ENCODE measurements at places on chromosomes 7 and 10.

GRCh38 chr7:83562289-83562688, 86.7 kb downstream of the SEMA3E start:
- no peak for DNase-seq

DNA sequence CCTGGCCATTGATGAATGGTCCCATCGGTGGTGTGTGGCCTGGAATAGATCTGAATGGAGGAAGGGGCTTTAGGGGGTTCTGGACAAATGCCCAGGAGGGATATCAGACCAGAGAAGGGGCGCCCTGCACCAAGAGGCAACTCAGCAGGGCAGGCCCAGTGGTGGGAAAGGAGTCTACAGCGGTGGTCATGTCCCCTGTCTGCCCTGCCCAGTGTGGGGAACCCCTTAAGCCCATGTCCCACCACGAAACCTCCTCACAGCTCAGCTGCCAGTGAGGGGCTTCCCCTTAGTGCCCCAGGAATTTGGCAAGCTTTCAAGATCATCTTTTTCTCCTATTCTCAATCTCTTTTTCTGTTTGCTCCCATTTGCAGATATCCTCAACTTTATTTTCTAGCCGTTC, 14.1 kb upstream of the CCSER2 start:
- DNase-seq = no peak

DNA sequence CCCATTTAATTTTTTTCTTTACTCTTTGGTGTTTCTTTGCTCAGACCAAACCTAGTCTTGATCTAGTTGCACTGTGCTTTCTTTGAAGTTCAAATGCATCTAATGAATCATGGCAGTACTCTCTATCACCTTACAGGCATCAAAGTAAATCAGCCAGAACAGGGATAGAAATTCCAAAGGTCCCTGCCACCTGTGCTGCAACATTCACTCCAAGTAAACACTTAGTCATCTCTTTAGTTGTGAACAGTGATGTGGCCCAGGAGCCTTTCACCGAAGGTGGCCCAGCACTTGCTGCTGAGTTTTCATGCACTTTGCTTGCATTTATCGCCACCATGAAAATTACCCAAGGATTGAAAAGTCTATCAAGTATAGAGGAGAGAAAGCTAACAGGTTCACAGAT, 314.1 kb upstream of the ETV1 start:
- no peak for DNase-seq

DNA sequence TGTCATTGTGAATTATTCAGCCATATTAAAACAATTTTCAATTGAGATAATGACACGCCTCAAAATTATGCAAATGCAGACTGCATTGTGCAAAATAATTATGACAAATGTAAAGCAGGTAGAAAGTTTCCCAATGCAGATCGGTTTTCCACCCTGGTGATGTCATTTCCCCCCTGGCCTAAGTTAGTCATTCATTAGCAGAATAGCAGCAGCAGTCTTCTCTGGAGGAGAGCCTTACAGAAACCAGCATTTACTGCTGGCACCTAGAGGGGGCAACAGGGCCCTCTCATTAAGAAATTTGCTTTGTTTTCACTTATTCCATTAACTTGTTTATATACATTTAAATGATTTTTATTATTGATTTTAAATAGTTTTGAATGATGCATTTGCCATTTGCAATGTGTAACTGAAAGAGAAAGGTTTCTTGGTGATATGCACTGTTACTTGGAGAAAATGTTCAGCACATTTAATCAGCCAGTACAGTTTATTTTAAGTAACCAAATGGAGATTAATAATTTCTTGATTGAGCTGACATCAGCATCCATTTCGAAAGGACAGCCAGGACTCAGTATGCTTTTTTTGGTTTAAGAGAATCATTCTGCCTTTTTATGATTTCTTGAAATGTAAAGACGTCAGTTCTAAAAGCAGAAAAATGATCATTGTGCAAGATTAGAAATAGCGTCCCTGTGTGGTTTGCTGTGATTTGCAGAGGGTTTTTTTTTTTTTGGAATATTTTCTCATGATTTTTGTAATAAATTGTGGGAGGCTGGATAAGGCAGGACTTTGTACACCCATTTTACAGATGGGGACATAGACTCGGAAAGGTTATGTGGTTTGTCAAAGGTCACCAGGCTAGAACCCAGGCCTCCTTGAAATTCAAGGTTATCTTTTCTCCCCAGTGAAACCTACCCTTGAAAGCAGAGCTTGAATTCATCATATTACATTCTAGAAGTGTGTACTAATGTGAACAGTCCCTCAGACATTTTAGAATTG, 3.5 kb downstream of the ARID5B start:
- peak; percentile 83 for DNase-seq

DNA sequence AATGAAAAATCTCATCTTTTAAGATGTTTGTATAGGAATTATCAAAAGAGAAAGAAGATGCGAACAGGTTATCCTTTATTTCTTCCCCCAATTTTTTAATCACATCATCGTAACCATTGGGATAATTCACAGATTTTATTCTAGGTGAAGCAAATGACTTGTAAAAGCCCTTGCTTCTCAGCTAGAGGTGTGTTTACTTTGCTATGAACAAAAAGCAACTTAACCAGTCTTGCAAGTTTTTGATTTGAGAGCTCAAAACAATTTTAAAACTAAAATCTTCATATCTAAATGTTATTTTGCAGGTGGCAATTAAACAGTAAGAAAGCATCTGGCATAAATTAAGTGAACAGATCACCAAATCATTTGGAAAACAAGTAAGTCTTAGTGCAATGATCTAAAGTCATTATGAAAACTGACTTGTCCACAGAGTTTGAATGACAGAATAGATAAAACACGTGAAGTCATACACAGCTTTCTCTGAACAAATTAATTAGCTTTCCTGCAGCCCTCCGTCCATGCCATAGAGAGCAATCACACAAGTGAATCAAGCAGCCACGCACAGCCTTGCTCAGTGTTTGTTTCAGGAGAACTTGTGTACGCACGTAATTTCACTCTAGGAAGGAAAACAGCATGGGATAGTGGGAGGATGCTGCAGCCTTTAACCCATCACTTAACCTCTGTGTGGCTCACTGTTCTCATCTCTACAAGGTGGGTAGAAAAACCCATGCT, 85.0 kb upstream of the ZNF800 start:
- DNase-seq = no peak

- DNase-seq = no peak
These were observed 73.8 kb downstream of the PAXIP1 start for GRCh38 chr7:154929006-154929726.

DNA sequence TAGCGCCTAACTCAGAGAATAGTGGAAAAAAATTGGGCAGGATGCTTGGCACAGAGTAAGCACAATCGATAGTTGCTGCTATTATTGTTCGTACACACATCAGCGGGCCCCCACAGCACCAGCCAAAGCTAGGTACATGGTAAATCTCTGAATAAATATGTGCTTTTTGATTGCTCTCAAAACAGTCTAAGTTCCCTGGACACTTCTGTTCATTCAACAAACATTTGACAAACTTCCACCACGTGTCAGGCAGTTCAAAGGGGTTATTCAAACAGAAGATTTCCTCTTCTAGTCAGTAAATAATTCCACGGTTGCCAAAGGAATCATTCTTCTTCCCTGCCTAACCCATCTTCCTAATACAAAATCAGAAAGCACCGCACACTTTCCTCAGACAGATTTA, 150.8 kb downstream of the DGKI start:
- DNase-seq = no peak

- DNase-seq = peak; percentile 61
These were observed 436.2 kb upstream of the GALNT17 start for GRCh38 chr7:70695795-70696083.

DNA sequence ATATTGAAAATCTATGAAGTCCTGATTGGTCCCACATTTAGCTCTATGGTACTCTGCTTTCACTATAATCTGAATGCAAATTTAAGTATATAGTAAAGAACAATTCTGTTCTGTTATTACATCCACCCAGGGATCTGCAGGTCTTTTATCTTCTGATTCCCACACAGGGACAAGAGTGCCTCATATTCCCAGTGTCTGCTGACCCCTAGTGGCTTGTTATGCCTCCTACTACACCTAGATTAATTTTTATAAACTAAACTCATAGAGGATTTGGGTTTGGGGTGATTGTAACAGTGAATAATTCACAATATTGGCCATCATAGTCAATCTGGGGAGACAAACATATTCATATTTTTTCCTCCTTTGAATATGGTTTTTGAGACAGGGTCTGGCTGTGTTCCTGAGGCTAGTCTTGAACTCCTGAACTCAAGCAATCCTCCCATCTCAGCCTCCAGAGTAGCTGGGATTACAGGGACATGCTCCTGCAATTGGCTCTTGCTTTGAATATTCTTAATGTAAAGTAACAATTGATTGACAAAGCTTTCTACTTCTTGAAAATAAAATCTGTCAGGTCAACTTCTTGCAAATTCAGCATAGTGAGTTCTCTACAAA, 282.1 kb downstream of the KCND2 start:
- DNase-seq = peak; percentile 62

- DNase-seq = no peak
These were observed 1073.9 kb downstream of the GRM8 start for GRCh38 chr7:126178865-126179264.

DNA sequence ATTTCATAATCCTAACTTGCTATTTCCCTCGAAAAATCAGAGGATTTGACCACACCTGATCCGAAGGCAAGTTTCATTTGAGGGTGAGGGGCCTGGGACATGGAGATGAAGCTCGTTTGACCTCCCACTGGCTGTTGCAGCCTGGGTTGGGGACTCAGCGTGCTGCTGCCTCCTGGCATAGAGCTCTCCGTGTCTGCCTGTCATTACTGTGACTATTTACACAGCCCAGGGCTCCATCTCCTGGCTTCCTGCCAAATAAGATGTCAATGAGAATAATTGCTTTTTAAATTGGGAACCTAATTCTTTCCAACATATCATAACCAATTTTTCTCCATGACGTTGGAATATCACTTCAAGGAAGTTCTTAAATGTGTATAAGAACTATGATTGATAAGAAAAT, 139.3 kb upstream of the COBL start:
- no peak for DNase-seq

DNA sequence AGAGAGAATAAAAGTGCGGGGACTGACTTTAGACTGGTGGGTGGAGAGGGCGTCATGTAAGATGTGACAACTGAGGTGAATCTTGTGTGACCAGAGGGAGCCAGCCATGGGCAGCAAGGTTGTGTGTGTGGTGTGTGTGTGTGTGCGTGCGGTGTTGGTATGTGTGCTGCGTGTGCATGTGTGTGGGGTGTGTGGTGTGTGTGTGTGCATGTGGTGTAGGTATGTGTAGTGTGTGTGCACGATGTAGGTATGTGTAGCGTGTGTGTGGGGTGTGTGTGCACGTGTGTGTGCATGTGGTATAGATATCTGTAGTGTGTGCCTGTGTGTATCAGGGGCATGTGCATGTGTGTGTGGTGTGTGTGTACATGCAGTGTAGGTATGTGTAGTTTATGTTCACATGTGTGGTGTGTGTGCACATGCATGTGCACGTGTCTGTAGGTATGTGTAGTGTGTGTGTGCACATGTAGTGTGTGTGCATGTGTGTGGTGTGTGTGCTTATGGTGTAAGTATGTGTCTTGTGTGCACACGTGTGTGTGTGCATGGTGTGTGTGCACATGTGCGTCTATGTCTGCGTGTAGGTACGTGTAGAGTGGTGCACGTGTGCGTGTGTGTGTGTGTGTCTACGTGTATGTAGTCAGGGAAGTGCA, 312.3 kb upstream of the MKI67 start:
- no peak for DNase-seq

DNA sequence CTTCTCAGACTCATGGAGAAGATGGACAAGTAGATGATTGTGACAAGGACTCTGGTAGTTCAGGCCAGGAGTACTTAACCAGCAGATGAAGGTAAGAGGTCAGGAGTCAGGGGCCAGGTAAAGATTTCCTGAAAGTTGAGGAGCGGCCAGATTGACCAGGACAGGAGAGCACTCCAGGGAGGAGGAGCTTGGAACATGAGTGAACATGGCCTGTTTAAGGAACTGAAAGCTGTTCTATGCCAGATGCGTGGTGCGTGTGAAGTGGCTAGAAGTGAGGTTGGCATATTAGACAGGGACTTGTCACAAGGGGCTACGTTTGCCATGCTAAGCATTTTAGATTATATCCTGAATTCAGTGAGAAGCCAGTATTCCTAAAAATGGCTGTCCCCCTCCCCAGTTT, 157.2 kb downstream of the WNT2 start:
- DNase-seq = no peak

- DNase-seq = no peak
These were observed 168.2 kb downstream of the DPY19L1 start for GRCh38 chr7:34869057-34869456.

DNA sequence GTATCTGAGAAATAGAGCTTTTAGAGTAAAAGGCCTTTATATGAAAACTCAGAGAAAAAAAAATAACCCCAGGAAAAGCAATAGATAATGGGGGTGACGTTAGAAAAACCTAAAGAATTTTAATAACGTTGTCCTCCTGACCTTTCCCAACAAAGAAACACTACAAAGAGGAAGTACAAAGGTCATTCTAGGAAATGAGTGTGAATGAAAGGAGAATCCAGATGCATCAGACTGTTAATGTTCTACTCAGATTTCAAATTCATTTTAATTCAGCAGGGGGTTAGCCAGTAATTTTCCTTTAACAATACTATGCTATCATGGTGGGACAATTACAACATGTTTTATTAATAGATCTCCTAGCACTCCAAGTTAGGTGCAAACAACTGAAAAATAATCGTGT, 73.8 kb upstream of the CDK1 start:
- no peak for DNase-seq

DNA sequence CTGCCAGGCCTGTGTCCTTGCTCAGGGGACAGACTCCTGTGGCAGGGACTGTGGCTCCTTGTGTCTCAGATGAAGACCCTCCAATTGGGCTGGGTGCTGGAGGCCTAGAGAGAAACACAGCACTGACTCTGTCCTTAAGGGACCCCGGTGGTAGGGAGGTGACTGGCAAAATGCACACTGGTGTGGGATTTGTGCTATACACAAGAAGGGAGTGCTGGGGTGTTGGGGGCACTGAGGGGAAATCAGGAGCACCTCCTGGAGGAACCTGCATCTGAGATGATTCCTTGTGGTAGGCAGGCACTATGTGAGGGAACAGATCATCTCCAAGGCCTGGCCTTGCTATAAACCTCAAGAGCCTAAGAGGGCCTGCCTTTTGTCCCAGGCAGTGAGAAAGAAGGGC, 149.2 kb downstream of the RPS24 start:
- no peak for DNase-seq

GRCh38 chr7:132872034-132872433, 209.9 kb downstream of the CHCHD3 start:
- DNase-seq = no peak

- no peak for DNase-seq
These were observed 35.0 kb downstream of the LHFPL3 start for GRCh38 chr7:104363355-104363754.

Measured in adipocyte (in vitro differentiated cells).